ENCODE measurements at places on chromosomes 13 and 19.

GRCh38 chr19:21482863-21483276 lies 22.5 kb upstream of the ZNF429 start:
- no peak for DNase-seq

DNA sequence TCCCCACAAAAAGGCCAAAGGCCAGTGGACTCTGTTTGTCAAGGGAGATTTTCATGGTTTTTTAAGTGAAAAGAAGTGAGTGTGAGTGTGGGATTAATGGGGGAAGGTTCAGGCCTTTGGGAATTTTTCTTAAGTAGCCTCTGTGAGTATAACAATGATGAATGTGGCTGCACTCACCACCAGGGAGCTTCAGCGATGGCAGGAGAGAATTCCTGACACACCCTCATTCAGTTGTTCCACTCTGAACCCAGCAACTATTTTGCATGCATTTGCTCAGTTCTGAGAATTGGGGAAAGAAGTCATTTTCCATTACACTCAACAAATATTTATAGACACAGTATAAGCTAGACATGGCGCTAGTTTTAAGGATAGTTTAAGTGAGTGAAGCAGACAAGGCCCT lies 117.9 kb downstream of the CCNA1 start:
- no peak for DNase-seq

DNA sequence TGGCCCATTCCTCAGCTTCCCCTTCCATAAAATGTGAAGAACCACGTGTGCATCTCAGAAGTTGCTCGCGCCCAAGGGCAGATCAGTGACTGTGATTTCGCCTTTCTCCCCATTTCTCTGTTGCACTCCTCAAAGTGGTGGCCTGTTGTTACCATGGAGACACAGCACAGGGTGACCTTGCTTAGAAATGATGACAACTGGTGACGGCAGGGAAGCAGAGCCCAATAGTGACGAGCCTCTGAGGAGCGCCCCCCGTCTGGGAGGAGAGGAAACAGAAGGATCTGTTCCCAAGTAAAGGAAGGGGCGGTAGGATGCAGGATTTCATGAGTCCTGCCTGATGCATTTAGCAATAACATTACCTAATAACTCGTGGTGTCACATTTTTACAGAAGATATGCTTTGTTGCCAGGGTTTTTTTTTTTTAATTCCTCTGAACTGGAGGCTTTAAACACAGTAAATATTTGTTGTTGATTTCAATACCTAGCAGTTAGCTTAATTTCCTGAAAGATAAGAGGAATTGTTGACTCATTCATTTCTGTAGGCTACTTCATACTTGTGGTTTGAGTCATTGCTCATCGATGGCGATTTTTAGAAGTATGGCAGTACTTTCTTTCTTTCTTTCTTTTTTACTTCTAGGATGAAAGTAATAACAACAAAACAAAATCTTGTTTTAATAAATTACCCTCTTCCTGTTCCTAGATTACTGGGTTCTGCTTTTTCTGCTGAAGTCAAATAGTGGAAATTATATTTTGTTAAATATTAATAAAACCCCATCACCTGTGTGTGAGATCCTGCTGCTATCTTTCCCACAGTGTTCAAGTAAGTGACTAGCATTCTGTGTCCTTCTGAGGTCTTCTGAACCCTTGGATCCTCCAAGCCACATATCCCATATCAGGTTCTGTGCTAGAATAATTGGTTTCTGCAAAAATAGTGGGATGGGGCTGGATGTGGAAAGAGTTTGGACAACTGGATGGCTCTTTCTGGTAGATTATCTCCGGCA lies 36.0 kb downstream of the MBNL2 start:
- peak; percentile 61 for DNase-seq

GRCh38 chr19:18058208-18059009 lies 28.3 kb downstream of the IL12RB1 start:
- peak; percentile 64 for DNase-seq

DNA sequence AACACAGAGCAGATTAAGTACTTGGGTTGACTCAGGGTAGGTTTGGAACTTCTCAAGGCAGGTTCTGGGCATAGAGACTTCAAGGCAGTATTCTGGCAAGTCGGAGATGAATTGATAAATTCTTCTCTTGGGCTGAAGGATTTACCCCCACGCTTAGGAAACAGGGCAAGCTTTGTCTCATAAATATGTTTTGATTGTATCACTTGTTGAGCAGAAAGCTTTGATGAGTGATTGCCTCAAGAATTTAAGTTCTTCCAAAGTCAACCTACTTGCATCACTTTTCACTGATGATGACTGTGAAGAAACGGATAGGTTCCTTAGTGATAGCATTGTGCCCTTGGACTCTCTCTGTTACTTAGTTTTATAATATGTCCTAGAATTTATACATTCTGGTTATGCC lies 258.6 kb upstream of the DACH1 start:
- no peak for DNase-seq

DNA sequence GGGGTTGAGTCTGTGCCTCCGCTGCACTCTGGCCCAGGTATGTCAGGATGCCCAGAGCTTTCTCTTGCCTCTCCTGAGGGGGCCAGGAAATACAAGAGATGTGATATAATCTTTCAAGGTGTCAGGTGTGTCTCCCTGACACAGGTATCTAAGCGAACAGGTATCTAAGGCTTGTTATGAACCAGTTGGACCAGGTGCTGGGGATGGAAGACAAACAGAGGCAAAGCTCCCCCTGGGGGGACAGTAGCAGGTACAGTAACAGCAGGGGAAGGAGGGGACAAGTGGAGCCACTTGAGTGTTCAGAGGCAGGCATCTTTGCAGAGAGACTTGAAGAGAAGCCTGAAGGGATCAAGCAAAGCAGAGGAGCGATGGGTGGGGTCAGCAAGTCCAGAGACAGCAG lies 2.6 kb downstream of the LENG1 start:
- DNase-seq, result no peak

- no peak for DNase-seq
These were observed 14.0 kb downstream of the WASF3 start for GRCh38 chr13:26571518-26571917.

- no peak for DNase-seq
These were observed 2.5 kb downstream of the IL4I1 start for GRCh38 chr19:49894011-49894664.

DNA sequence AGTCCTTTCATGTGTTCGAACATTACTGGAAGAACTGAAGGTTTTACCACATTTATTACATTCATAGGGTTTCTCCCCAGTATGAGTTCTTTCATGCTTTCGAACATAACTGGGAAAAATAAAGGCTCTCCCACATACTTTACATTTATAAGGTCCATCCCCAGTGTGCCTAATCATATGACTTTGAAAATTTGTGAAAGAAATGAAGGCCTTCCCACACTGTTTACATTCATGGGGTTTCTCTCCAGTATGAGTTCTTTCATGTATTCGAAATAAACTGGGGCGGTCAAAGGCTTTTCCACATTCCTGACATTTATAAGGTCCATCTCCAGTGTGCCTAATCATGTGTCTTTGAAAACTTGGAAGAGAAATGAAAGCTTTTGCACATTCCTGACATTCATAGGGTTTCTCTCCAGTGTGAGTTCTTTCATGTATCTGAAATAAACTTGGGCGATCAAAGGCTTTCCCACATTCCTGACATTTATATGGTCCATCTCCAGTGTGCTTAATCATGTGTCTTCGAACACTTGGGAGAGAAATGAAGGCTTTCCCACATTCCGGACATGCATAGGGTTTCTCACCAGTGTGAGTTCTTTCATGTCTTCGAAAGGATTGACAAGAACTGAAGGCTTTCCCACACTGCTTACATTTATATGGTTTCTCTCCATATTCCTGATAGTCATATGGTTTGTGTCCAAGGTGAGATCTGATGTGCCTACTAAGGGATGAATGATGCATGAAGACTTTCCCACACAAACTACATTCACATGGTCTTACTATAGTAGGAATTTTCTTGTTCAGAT lies 24.0 kb downstream of the ZNF564 start:
- no peak for DNase-seq

DNA sequence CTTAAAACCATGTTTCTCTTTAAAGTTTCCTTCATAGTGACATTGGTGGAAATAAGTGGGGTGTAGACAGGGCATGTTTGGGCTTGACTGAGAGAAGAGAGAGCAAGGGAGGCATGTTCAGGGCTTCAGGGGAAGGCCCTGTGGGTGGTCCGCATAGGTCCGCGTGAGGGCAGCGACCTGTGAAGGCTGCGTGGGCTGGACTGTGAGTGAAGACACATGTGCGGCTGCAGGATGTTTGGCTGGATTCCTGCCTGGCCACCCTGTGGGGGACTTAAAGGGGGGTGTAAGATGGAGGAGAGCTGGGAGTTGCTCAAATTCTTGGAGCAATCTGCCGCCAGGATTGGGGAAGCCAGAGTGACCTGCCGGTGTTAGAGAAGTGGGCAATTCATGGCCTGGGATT lies 23.8 kb upstream of the KLF12 start:
- DNase-seq, result no peak

- DNase-seq, result no peak
These were observed 20.0 kb downstream of the RAB20 start for GRCh38 chr13:110541526-110541920.

GRCh38 chr19:3669947-3670795 lies 30.1 kb downstream of the PIP5K1C start:
- peak; percentile 81 for DNase-seq

GRCh38 chr19:38803543-38803942 lies 9.2 kb downstream of the LGALS4 start:
- no peak for DNase-seq

DNA sequence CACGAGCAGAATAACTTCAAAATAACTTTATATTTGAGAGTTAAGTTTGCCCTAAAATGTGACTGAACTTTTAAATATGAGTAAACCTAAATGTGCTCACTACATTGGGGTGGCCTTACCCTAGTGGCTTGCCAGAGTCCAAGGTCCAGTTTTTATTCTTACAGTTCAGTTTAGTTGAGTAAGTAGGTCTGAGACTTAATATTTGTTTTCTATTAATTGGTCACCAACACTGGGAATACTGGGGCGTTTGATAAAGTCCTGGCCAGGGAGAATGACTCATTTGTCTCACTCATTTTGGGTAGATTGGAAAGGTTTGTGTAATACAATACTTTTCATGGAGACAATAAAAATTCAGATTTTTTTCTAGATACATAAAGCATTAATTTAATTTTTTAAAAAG lies 127.8 kb upstream of the SPATA13 start:
- no peak for DNase-seq

GRCh38 chr13:106503272-106503671 lies 32.2 kb downstream of the EFNB2 start:
- DNase-seq, result no peak

GRCh38 chr13:40137400-40137799 lies 481.9 kb downstream of the COG6 start:
- no peak for DNase-seq

DNA sequence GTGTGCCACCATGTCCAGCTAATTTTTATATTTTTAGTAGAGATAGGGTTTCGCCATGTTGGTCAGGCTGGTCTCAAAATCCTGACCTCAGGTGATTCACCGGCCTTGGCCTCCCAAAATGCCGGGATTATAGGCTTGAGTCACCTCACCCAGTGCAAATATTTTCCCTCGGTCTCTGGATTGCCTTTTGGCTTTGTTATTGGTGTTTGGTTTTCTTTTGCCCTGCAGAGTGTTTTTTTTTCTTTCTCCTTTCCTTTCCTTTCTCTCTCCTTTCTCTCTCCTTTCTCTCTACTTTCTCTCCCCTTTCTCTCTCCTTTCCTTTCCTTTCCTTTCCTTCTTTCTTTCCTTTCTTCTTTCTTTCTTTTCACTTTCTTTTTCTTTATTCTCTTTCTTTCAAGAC lies 33.2 kb downstream of the KDM4B start:
- no peak for DNase-seq

All from tibial nerve (tissue), 4 donors.